ENCODE measurements at places on chromosomes 1 and 21.

GRCh38 chr1:173867141-173867752, 542 bp downstream of the GAS5 start:
- no peak for DNase-seq

- DNase-seq, result no peak
Measured at GRCh38 chr1:169727307-169727706, 6.6 kb downstream of the SELE start.

GRCh38 chr1:245984390-245985155, 522.5 kb downstream of the SMYD3 start:
- no peak for DNase-seq

GRCh38 chr1:181015251-181015615, 7.4 kb downstream of the STX6 start:
- DNase-seq, result no peak

DNA sequence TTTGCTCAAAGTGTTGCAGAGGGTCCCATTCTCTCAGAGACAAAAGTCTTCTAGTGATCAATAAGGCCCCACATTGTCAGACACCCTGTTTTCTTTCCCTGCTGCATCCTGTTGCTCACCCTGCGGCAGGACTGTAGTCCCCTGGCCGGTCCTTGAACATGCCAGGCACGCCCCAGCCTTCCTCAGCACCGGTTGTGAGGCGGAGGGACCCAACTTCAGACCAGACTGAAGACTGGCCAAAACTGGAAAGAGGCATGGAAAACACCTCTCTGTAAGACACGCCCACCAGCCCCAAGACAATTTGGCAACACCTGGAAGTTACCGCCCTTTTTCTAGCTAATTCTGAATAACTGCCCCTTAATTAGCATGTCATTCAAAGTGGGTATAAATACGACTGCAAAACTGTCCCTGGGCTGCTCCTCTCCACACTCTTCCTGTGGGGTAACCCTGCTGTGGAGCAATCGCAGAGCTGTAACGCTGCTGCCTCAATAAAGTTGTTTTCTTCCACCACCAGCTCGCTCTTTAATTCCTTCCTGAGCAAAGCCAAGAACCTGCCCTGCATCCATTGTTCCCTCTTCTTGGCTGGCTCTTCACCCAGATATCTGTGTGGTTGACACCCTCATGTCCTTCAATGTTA, 23.8 kb downstream of the PLA2G2A start:
- no peak for DNase-seq

DNA sequence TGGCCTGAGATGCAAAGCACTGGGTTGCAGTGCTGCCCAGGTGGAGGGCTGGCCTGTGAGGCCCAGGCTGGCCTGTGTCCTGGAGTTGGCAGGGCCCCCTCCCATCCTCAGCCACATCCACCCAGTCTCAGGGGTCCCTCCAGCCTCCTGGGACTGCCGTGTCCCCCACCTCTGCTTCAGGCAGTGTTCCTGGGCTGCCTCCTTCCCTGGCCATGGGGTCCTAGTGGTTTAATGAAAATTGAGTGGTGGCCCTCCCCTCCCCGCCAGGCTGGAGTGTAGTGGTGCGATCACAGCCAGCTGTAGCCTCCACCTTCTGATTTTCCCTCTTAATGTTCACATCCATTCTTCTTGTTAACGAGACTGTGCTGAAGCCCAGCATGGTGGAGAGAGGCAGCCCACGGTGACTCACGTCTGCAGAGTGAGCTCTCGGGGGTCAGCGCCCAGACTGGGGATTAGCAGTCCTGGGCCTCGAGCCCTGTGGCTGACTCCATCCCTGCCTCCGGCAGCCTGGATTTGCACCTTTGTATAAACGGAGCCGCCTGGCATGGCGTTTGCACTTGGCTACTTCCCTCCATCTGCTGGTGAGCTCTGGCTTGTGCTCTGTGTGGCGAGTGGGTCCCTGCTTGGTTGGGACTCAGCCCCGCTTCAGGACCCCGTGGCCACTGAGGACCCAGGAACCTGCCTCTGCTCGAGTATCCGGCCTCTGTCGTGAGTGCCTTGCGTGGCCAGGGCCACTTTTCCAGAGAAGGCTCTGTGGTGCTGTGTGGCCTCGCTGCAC, 6.9 kb downstream of the MIB2 start:
- no peak for DNase-seq

DNA sequence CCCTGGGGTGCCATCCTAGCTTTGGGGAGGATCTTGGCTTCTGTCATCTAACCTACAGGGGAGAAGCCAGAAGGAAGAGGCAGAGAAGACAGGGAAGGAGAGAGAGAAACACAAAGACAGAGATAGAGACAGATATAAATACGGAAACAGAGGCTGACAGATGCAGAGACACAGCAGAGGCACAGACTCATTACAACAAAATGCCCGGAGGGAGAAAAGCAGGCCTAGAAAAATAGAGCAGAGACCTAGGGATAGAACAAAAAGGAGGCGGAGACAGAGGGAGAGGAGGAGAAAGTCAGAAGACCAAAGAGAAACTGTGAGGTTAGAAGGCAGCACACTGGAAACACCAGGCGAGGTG, 1.9 kb downstream of the PEAR1 start:
- no peak for DNase-seq

DNA sequence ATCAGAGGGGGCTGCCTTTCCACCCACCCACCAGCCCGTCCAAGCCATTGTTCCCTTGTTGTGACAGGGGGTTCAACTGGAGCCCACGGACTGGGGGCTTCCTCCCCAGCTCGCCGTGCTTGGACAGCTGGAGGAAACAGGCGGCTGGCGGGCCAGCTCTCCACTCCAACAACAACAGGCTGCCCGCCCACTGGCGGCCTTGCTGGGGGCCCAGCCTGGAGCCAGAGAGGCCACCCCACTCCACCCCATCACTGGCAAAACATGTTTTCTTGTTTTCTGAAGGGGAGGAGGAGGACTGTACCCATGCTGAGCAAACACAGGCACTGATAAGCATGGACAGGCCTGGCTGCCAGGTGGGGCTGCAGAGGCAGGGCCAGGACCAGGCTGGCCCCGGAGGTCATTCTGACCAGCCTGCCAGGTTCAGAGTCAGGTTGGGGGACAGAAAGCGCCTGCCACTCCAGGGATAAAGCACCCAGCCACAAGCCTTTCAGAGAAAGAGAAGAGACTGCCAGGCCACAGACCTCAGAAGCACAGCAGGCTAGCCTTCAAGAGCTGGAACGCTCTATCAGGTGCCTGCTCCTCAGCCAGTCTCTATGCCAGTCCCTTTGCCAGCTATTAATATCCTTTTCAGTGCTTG, 32.8 kb downstream of the GJA4 start:
- no peak for DNase-seq

- peak; percentile 47 for DNase-seq
Measured at GRCh38 chr1:227898502-227899140, 49.1 kb downstream of the WNT9A start.

DNA sequence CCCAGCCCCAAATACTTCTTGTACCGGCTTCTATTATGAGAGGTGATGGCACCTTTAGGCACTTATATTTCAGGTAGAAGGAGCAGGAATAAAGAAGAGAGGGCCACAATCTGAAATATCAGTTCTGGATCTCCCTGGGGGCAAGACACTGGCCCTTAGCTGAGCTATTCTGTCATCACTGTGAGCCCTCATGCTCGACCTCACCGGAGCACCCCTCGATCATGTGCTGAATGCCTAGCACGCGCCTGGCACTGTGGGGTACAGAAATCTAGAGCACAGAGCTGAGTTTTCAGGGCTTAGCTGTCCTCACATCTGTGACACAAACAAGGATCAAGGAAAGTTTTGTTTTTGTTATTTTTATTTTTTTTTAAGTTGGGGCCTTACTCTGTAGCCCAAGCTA, 7.6 kb upstream of the MX1 start:
- DNase-seq, result no peak

GRCh38 chr1:14876747-14877146, 276.8 kb upstream of the TMEM51 start:
- DNase-seq, result no peak

DNA sequence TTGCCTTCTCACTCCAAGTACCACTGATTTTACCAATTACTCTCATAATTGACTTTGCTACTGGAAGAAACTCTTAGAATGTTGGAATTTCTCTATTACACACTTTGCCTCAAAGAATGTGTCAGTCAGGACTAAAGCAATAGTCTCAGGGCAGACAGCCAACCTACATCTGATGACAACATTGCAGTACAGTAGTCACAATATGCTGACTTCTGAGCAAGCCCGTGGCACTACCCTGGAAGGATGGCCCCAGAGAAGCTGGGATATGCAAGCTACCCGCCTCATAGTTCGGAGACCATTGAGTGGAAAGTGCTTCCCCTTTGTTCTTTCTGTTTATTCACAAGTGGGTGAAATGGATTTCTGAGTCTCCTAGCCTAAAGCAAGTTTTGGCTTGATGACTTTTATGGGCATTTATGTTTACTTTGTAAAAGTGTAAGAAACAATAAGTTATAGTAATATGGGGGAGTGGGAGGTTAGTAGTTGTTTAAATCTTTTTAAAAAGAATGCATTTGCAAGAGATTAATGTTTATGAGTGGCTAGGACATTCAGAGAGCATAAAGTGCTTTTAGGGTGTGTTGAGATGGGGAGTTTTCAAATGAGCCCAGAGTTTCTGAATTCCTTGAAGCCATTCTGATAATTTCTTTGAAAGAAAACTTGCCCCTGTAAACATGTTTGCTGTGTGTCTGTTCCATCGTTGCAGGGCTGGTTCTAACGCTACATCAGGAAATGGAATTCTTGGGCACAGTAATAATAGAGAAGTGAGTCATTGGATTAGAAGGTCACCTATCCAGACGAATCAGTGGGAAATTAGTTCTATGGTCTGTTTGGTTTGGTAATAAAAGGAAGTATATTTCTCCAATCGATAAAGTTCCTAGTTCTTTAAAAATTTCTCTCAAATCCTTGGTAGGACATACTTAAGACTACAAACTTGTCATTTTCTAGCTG, 63.8 kb downstream of the LMO4 start:
- no peak for DNase-seq

- no peak for DNase-seq
Measured at GRCh38 chr1:109901524-109902145, 9.0 kb upstream of the CSF1 start.

GRCh38 chr1:77583483-77583882, 99.0 kb downstream of the ZZZ3 start:
- DNase-seq, result no peak

DNA sequence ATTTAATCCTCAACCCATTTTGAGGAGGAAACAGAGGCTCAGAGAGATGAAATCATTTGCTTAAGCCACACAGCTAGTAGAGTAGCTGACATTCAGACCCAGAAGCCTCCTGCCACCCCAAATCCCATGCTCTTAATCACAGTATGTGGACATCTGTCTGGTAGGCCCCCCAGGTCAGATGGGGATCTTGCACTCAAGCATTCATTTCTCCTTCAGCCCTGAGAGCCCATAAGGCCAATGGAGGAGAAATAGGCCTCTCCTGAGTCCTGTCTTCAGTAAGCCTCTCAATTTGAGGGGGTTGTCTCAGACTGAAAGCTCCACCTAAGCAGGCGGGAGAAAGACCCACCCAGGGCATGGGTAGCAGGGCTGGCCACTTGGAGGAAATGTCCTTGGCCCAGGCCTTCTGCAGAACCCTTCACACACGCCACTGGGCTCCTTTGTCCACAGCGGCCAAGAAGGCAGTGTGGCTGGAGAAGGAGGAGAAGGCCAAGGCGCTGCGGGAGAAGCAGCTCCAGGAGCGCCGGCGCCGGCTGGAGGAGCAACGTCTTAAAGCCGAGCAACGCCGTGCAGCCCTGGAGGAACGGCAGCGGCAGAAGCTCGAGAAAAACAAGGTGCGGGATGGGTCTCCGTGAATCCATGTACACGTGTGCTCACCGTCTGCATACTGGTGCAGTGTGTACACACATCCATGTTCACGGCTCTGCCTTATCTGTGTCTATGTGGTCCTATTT, 16.2 kb downstream of the MAP7D1 start:
- DNase-seq, result no peak

DNA sequence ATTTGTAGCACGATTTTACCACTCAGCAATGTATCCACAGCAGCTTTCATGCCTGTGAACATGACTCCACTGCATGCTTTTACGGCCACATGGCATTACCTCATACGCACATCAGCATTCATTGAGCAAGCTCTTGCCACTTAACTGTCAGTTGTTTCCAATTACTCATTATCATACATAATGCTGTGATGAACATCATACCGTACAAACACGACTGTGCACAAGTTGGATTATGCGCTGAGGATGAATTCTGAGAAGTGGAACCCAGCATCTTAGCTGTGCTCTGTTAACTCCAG, 9.6 kb downstream of the UMODL1 start:
- DNase-seq, result no peak

DNA sequence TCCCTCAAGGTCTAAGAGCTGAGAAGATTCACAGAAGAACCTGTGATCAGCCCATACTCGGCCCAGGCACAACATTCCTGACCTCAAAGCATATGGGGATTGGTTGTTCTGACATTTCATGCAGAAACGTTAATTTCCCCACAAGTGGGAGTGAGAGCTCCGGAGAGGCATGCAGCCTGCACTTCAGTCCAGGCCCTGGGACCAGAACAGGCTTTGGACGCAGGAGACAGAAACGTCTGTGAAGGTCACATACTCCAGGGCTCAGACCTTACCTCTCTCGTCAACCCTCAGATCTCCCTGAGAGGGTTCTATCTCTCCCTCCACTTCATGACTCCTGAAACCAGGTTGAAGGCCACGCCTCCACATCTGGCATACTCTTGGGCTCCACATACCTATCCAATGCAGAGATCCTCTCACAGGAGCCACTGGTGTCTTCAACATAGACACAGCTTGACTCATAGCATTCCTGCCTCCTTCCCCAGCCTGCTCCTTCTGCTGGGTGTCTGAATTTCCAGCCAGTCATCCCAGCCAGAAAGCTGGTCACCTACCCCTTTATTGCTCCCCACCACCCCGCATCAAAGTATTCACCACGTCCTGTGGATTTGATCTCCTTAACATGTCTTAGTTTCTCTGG, 149.2 kb downstream of the OMA1 start:
- DNase-seq, result no peak

DNA sequence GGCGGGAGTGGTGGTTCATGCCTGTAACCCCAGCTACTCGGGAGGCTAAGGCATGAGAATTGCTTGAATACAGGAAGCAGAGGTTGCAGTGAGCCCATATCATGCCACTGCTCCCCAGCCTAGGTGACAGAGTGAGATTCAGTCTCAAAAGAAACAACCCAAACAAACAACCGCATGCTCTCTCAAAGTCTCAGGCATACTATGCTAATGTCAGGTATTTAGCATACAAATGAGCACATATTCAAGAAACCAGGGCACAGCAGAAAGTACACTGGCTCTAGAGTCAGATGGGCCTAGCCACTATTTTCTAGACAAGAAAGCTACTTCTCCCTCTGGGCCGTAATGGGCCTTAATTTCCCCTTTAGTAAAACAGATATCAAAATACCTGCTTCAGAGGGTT, 55.0 kb downstream of the ELAVL4 start:
- no peak for DNase-seq

Data from type B pancreatic cell (in vitro differentiated cells).